ENCODE measurements at places on chromosomes 13 and 19.

DNA sequence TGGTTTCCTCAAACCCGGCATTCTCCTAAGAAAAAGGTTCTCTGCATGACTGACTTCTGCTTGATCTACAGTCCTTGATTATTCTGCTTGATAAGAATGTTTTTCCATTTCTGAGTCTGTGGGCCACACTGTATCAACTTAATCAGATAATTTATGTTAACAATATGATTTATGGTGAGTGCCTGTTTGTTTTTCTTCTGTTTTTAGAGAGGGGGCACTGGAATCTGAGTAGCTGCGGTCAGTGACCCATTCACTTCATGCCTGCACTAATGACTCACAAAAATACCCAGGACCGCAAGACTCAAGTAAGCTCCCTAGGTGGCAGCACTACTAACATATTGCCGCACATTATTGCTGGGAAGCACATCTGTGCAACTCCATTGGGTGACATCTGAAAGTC is 542.3 kb upstream of the ATXN8OS start:
- no peaks in the 10 kb centered on the region for H3K27me3 ChIP-seq
- no peak overlapping the region for H3K27ac ChIP-seq
- no peaks in the 10 kb centered on the region for H3K36me3 ChIP-seq
- H3K4me3 ChIP-seq, result no peak overlapping the region
- H3K4me1 ChIP-seq, result no peaks in the 10 kb centered on the region

DNA sequence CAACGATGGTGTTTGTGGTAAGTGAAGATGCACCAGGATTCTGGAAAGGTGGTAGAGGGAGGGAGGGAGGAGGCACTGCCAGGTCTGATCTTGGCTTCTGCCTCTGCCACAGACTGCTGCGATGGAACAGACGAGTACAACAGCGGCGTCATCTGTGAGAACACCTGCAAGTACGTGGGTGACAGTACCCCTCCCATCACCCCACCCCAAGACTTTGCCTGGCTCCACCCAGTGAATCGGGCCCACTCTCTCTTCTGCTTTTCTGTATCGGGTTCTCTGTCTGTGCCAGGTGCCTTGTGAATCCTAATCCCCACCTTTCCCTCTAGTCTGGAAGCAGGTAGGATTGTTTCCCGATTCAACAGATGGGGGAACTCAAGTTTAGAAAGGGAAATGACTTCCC is 2.5 kb downstream of the PRKCSH start:
- H3K4me1 ChIP-seq, result peaks cover 32% of the 10 kb centered on the region
- peaks cover 3% of the 10 kb centered on the region for H3K27me3 ChIP-seq
- peaks cover 39% of the 10 kb centered on the region for H3K36me3 ChIP-seq
- H3K4me3 ChIP-seq, result peak overlapping the region; percentile 43

DNA sequence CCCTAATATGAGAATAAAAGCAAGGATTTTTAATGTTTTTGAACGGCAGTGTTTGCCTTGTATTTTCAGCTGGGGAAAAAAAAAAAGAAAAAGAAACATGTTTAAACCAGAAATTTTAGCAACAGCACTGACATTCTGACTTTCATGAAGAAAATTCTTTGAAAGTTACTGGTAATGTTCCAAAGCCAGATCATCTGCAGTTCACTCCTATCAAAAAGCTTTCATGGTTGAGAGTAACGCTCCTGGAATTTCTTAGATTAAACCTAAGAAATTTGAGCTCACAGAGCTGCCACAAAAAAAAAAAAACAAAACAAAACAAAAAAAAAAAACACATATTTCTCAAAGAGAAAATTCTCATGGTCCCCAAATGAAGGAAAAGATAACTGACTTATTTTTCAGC is 1106.7 kb downstream of the EFNB2 start:
- no peak for DNase-seq
- H3K4me1 ChIP-seq, result no peaks in the 10 kb centered on the region
- no peaks in the 10 kb centered on the region for H3K36me3 ChIP-seq
- no peaks in the 10 kb centered on the region for H3K27me3 ChIP-seq
- H3K27ac ChIP-seq, result no peak overlapping the region

DNA sequence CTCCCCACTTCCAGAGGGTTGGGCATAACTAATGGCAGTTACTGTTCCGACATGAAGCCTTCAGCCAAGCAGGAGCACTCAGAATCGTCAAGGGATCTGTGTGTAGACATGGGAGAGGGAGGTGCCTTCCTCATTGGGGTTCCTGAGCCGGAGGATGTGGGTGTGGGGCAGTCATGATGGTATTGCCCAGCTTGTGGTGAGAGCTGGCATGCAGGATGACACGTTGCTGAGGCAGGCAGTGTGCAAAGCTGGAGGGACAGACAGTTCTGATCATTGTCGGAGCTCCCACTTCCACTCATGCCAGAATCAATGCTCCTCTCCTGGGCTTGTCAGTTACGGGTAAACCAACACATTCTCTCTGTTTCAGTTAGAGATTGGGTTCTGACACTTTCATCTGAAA is 83.9 kb upstream of the TSC22D1 start:
- H3K27me3 ChIP-seq, result peaks cover 15% of the 10 kb centered on the region
- no peak for DNase-seq
- H3K27ac ChIP-seq, result no peak overlapping the region

DNA sequence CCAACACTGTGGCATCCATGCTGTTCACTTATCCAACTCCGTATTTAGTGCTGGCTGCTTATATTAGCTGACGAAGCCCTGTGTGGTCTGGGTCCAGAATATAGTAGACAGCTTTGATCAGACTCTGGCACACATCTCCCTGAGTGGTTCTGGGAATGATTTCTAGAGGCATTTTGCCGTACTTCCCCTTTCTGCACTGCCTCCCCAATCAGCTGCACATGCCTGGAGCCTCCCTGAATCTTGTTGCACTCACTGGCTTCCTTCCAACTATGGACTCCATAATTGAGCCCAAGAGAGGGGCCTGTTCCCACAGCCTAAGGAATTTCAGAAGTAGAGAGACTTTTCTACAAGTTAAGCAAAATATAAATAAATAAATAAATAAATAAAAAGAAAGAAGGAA is 30.4 kb upstream of the PCDH8 start:
- H3K27ac ChIP-seq, result no peak overlapping the region
- H3K4me1 ChIP-seq, result no peaks in the 10 kb centered on the region
- no peak overlapping the region for H3K4me3 ChIP-seq
- H3K27me3 ChIP-seq, result peaks cover 16% of the 10 kb centered on the region
- H3K36me3 ChIP-seq, result peaks cover 2% of the 10 kb centered on the region

- H3K4me1 ChIP-seq, result no peaks in the 10 kb centered on the region
- peaks cover 52% of the 10 kb centered on the region for H3K27me3 ChIP-seq
- H3K27ac ChIP-seq, result no peak within 1 kb of the TSS
- DNase-seq, result no peak
- peaks cover 7% of the 10 kb centered on the region for H3K36me3 ChIP-seq
Measured at GRCh38 chr13:98752467-98753290, at the start of gene SLC15A1. Gene SLC15A1 (minus strand): TSS chr13:98752672. CDS start chr13:98752598, 74 bp downstream.

DNA sequence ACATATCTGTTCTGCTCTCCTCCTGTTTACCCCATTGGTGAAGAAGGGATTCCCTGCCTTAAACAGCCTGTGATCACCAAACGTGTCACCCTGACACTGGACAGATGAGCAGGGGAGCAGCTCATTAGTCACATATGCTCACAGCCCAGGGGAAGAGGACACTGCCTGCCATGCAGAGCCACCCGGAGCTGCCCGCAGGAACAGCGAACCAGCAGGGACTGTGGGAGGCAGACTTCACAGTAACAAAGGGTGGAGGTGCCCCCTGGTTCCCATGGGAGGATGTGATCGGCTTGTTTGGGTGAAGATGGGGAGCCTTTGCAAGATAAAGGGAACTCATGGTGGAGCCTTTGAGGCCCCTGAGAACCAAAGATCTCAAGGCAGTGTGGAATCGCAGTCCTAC is 88.6 kb upstream of the FARP1 start:
- no peaks in the 10 kb centered on the region for H3K36me3 ChIP-seq
- H3K4me1 ChIP-seq, result no peaks in the 10 kb centered on the region
- no peak overlapping the region for H3K4me3 ChIP-seq
- no peak for DNase-seq
- H3K27me3 ChIP-seq, result peaks cover 8% of the 10 kb centered on the region

DNA sequence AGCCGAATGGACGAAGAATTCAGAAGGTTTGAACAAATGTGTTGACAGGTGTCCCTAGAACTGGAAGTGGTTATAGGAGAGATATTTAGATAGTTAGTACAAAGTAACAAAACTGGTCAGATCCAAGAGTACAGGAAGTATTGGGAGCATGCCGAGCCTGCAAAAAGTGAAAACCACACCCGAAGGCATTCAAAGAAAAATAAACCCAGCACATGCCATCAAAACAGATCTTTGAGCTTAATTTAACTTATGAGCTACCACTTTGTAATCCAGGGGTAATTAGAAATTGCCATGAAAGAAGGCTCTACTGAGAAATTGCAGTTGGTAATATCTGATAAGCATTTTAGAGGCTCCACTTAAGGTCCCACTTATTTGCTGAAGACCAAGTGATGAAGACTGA is 214.2 kb downstream of the DNAJC15 start:
- no peak overlapping the region for H3K27ac ChIP-seq
- no peaks in the 10 kb centered on the region for H3K36me3 ChIP-seq
- H3K4me3 ChIP-seq, result no peak overlapping the region

DNA sequence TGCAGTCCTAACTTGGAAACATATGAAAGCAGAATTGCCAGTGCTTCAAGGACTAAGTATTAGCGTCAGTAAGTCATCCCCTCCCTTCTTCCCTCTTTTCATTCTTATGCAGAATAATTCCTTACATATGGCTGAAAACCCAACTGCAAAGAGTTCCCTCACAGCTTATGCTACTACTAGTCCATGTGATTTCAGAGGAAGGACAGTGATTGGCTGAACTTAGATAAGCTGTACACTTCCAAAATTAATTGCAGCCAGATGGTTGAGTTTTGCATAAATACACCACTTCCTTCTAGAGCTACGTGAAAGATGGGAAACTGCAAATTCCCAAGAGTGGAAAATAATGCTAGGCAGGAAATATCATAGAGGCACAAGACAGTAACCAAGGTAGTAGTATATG is 730.4 kb downstream of the OLFM4 start:
- H3K4me3 ChIP-seq, result no peak overlapping the region
- H3K27me3 ChIP-seq, result no peaks in the 10 kb centered on the region

- H3K27me3 ChIP-seq, result no peaks in the 10 kb centered on the region
- H3K36me3 ChIP-seq, result no peaks in the 10 kb centered on the region
- H3K4me3 ChIP-seq, result peak overlapping the region; percentile 70
- H3K27ac ChIP-seq, result peak overlapping the region; percentile 66
- H3K4me1 ChIP-seq, result peaks cover 63% of the 10 kb centered on the region
Measured at GRCh38 chr13:75760131-75761021, 124.2 kb downstream of the LMO7 start.

DNA sequence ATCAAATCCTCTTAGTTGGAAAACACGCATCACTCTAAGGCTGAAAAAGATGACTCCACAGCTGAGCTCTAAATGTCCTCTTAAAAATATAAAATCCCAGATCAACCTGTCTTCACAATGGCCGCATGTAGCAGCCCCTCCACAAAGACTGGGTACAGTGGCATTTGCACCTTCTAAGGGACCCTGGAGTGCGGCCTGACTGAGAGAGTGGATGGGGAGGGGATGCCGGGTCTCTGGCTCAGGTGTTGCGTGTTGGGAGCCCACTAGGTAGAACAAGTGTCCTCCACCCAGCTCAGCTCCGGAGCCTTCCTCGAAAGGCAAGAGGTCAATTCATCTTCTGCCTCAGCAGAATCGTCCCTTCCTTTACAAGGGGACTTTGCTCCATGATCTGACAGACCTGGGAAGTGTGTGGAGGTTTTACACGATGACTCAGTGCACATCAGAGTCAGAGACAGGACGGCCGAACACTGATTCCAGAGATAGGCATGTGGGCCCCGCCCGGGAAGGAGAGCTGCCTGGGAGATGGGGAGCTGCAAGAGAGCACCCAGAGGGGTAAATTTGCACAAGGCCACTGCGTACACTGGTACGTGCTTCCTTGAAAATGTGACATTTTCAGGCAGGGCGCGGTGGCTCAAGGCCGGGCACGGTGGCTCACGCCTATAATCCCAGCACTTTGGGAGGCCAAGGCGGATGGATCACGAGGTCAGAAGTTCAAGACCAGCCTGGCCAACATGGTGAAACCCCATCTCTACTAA is 23.5 kb upstream of the SLC15A1 start:
- no peak overlapping the region for H3K4me3 ChIP-seq
- H3K4me1 ChIP-seq, result no peaks in the 10 kb centered on the region
- H3K27ac ChIP-seq, result no peak overlapping the region
- peaks cover 5% of the 10 kb centered on the region for H3K27me3 ChIP-seq
- DNase-seq, result no peak

DNA sequence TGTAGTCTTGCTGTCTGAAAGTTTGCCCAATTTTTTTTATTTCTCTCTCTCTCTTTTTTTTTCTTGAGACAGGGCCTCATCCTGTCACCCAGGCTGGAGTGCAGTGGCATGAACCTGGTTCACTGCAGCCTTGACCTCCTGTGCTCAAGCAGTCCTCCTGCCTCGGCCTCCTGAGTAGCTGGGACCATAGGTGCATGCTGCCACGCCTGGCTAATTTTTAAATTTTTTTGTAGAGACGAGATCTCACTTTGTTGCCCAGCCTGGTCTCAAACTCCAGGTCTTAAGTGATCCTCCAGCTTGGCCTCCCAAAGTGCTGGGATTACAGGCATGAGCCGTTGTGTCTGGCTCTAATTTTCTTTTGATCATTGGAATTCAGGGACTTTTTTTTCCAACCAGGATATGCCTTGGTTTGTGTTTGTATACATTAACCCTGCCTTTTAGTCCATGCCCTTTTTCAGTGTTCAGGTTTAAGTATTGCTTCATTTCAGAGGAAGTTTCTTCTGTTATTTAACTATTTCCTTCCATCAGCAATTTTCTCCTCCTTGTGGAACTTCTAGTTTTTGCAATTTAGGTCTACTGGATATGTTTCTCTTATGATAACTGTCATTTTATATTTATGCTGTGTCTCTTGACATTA is 201.4 kb downstream of the PCCA start:
- no peak overlapping the region for H3K4me3 ChIP-seq
- H3K27ac ChIP-seq, result no peak overlapping the region
- no peaks in the 10 kb centered on the region for H3K27me3 ChIP-seq
- H3K4me1 ChIP-seq, result no peaks in the 10 kb centered on the region

GRCh38 chr13:93765811-93766210 is 539.2 kb downstream of the GPC6 start:
- H3K4me1 ChIP-seq, result no peaks in the 10 kb centered on the region
- no peaks in the 10 kb centered on the region for H3K36me3 ChIP-seq
- no peak for DNase-seq
- peaks cover 2% of the 10 kb centered on the region for H3K27me3 ChIP-seq

GRCh38 chr19:45340899-45341453 is 426 bp downstream of the KLC3 start:
- H3K27ac ChIP-seq, result no peak overlapping the region
- no peaks in the 10 kb centered on the region for H3K36me3 ChIP-seq
- DNase-seq, result no peak
- H3K27me3 ChIP-seq, result peaks cover 31% of the 10 kb centered on the region
- H3K4me1 ChIP-seq, result peaks cover 3% of the 10 kb centered on the region

- no peak for DNase-seq
- no peaks in the 10 kb centered on the region for H3K36me3 ChIP-seq
- H3K4me3 ChIP-seq, result no peak overlapping the region
Measured at GRCh38 chr13:79171141-79172061, 234.7 kb downstream of the RBM26 start.

DNA sequence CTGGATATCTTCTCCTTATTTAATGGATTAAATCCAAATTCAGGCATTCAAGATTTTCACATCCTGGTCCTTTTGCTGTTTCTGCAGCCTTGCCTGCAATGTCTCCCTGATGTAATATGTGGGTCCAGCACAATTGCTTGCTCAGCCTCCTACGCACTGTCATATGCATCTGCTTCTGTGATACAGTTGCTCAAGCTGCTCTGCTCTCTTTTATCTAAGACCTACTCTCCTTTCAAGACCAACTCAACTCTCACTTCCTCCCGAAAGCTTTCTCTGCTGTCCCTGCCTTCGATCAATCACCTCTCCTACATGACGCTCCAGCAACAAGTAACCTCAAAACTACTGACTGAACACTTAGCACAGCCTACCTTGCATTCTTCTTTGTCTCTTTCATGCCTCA is 138.2 kb downstream of the DCLK1 start:
- no peaks in the 10 kb centered on the region for H3K36me3 ChIP-seq
- DNase-seq, result no peak
- H3K27ac ChIP-seq, result no peak overlapping the region
- no peak overlapping the region for H3K4me3 ChIP-seq
- H3K4me1 ChIP-seq, result no peaks in the 10 kb centered on the region

All from activated naive CD8-positive, alpha-beta T cell treated with anti-CD3 and anti-CD28 coated beads, Interleukin-2, amount 50 U/mL, for 24 hours (primary cell).